ENCODE measurements at places on chromosomes 16 and 17.

GRCh38 chr17:6642592-6642991, 1.7 kb downstream of the TXNDC17 start:
- no peak for DNase-seq

- no peak for DNase-seq
Measured at GRCh38 chr16:84406006-84406963, 37.9 kb downstream of the ATP2C2 start.

GRCh38 chr16:57108432-57108831, 16.0 kb downstream of the CPNE2 start:
- no peak for DNase-seq

- DNase-seq, result no peak
Measured at GRCh38 chr17:40259505-40259904, 28.2 kb upstream of the CDC6 start.

DNA sequence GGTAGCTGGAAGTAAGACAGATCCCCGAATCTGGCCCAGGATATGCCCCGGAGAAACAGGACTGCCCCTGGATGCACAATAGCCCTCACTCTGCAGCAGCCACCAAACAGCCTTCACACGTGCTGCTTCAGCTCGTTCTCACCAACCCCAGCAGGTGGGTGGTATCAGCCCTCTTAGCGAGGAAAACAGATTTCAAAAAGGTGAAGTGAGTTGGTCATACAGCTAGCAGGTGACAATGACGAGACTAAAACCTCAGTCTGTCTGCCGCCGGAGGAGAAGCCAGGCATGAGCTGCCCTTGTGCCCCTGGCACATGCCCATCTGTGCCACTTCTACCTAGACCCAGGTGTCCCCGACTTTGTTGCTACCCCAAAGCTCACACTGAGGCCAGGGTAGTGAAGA, 92.4 kb downstream of the YPEL2 start:
- DNase-seq, result no peak

DNA sequence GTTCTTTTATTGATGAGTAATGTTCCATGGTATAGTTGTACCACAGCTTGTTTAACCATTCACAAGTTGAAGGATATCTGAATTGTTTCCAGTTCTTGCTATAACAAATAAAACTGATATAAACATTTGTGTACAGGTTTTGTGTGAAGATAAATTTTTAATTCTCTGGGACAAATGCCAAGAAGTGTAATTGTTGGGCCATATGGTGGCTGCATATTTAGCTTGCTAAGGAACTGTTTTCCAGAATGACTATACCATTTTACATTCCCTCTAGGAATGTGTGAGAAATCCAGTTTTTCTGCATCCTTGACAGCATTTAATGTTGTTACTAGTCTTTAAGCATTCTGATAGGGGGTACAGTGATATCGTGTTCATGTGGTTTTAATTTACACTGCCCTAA, 368.5 kb downstream of the KIF2B start:
- DNase-seq, result no peak

GRCh38 chr17:48131216-48131824, 23.8 kb downstream of the SNX11 start:
- DNase-seq, result peak; percentile 68

Measured in right hindlimb (tissue), 1 donor.